ENCODE measurements at places on chromosomes 7 and 10. TPM values are rescaled to one million over a fixed set of nuclear protein-coding genes. Genes with fewer than 3 reads are reported as not detected.

DNA sequence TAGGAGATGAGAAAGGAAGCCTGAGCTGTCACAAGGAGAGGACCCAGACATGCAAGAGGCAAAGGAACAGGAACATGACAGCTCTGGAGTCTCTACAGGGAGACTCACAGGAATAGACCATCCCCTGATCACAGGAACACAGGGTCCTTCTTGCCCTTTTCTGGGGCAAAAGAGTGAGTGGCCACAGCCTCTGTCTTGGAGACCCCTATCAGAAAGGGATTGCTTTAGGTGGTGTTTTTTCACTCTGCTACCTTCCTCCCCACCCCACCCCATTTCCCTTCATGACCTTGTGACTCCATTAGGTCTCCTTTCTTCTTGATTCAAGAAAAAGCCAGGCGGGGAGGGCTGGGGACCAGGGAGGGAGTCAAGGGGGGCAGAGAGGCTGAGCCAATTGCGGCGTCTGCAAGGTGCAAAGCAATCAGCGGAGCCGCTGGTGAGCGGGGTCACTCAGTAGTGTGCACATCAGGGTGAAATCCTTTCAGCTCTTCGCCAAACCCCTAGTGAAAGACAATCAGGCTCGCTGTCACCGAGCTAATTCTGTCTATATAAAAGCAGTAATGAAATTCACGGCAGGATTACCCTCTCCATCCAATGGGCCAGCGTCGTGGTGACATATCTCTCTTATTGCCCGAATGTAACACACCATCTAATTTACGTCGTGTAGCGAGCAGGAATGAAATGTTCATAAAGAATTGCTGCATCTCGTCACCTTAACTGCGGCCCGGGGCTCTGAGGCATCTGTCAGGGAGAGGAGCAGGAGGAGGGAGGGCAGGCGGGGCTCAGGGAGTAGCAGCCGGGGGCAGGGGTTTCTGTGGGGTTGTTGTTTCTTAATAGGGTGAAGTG, 31.5 kb upstream of the BTRC start:
- DNase-seq, result no peak

- DNase-seq, result no peak
These were observed 13.7 kb downstream of the AHCYL2 start for GRCh38 chr7:129238546-129238945.

Gene TMEM229A
- total RNA-seq, result not detected

Gene SBDS
- 72.2 TPM for total RNA-seq

Gene SGPL1
- total RNA-seq, result 29.6 TPM

- DNase-seq, result no peak
These were observed 29.6 kb upstream of the ATXN7L1 start for GRCh38 chr7:105905910-105906568.

GRCh38 chr10:660970-661596, 28.4 kb downstream of the DIP2C start:
- no peak for DNase-seq

Gene PHKG1
- total RNA-seq, result 3.7 TPM

- DNase-seq, result no peak
These were observed 66.4 kb upstream of the ZNF438 start for GRCh38 chr10:31098046-31098445.

DNA sequence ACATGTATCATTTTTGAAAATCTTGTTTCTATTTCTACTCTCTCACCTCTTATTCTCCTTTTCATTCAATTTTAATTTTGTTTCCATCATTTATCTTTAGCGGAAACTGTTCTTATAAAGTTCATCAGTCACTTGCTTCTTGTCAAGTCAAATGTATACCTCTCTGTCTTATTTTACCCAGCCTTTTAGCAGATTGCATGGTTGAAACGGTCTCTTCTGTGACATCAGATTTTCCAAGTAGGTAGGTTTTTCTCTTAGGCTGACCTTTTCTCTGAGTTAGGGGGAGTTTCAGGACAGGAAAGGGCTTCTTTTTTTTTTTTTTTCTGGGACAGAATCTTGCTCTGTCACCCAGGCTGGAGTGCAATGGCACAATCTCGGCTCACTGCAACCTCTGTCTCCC, 195.5 kb downstream of the CDK14 start:
- no peak for DNase-seq

- no peak for DNase-seq
These were observed 202.1 kb downstream of the PTEN start for GRCh38 chr10:88065383-88066049.

DNA sequence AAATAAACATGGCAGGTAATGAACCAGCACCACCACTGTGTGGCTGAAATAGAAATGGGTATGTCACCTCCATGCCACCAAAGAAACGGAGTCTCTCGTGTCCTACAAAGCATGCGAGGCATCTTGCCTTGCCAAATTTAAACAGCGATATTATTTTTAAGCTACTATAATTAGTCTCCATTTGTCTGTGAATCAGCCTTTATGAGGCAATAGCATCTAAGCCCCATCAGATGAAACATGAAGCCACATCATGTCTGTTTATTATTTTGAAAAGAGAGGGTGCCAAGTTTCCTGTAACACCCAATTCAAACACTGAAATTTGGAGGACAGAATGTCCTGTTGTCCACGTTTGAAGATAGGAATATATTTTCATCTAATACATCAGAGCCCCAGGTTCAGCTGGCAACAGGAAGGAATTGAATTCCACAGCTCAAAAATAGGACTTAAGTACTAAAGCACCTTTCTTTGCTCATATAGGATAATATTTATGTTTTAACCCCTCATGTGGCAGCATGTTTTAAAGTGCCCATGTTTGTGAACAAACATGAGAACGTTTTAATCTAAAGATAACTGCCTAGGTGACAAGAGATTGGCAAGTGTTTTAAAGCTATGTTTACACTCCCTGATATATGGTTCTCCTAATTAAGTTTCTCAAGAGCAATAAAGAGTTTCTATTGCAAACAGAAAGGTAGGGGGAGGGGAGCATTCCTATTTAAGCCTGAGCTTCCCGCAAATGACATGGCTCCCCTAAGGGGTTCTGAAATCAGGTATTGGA, 86.8 kb downstream of the SORBS1 start:
- DNase-seq, result no peak

DNA sequence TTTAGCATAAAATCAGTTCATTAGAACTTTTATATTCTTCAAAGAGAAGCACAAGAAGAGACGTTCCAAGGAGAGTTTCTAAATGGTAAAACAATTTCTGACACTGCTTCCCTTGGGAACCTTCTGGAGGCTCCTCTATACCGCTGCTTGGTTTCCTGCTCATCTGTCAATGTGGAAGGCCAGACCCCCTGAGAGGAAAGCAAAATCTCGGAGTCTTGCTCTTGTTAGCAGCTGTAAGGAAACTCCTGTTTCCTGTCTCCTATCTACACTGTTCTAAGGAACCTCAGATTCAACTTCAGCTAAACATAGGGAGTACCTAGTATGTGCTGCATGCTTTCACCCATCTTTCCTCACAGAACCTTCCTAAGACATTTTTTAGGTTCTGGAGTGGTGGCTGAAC, 322.2 kb downstream of the BMPER start:
- DNase-seq, result no peak

DNA sequence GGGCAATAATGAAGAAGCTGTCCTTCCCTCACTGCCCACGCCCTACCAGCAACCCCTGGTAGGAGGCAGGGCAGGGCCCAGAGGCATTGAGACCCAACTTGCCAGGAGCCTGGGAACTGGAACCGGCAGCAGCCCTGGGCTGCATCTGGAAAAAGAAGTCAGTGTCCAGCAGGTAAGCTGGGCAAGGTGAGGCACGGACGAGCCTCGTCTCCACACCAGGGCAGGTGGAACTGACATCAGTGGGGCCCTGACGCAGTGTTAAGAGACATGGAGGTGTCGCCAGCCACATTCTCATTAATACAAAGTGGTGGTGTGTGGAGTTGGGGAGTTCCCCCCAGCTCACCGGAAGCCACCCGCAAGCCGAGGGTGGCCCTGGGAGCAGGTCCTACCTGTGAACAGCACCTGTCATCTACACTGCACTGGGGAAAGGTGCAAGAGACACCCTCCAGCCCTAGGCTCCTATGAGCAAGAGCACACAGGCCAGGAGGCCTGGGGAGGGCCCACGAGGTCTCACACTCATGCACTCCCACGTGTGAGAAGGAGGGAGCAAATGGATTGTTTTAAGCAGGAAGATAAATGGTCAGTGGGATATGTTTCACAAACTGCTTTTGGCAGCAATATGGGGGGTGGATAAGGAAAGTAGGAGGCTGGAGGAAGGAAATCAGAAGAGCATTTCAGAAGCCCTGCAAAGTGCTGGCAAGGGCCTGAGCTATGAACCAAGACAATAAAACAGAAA, 53.6 kb downstream of the COBL start:
- DNase-seq, result no peak

DNA sequence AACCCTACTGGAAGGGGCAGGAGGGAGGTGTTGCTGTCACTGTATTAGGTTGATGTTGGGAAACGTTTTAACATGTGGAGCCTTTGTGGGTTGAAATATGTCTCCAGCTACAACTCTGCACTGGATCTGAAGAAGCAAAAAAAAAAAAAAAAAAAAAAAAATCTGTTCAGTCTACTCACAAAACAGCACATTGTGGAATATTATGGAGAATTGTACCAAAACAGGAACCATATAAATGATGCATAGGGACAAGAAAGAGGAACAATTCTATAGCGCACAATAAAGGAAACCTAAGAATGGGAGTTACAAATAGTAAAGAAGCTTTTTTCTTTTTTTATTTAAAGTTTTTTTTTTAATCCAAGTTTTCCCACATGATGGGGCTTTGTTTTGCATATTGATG, 63.8 kb downstream of the CCSER2 start:
- no peak for DNase-seq

GRCh38 chr10:71948496-71949067, 15.6 kb upstream of the CHST3 start:
- DNase-seq, result no peak

GRCh38 chr7:110209884-110210283, 881.0 kb upstream of the LRRN3 start:
- DNase-seq, result no peak

Gene DEPP1
- not detected for total RNA-seq

- peak; percentile 53 for DNase-seq
These were observed 562 bp downstream of the NUB1 start for GRCh38 chr7:151342102-151342646.

Gene CRPPA
- 1.1 TPM for total RNA-seq

DNA sequence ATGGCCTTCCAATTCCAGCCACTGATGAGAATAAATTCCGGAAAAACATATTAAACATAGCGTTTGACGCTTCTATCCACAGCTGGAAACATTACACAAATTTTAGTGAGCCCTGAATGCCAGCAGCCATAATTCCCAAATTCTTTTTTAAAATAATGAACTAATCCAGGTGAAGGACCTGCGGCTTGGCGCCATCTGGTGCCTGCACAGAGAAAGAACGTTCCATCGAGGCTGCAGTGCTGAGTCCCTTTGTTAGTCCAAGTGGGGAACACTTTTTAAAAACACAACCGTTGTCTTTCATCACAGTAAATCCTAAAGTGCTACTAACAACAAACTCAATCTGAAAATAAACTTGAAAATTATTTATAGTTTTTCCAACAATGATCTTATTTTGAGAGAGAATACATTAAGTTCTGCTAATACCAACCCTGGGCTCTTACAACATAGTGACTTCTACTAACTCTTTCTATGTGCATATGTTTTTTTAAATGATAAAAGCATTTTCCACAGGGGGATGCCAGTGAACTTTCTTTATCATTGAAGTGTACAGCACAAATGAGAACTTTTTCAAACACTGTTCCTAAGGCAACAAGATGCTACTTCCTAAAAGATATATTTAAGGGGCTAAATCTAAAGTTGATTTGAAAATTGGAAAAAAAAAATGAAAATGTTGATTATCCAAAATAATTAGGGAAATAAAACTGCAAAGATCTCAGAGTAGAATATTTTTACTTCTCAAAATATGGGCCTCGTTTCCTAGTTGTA, 166.9 kb upstream of the RNF32 start:
- DNase-seq, result no peak

DNA sequence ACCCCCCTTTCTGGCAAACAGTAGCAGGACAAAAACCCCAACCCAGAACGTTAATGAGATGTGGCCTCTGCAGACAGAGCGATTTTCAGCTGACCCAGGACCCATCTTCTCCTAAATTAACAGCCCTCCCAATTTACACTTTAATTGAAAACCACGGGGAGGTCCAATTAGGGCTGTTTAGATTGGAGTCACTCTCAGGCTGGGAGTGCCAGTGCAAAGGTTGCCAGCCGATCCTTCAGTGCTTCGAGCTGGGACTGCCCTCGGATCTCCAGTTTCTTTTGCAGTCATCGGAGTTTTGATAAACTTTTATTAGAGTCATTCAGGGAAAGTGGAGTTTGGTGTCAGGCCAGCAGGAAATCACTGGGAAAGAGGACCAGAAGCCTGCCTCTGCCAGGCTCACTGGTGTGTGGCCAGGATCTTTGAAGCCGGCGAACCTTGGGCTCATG, 108.0 kb downstream of the DOCK1 start:
- no peak for DNase-seq

DNA sequence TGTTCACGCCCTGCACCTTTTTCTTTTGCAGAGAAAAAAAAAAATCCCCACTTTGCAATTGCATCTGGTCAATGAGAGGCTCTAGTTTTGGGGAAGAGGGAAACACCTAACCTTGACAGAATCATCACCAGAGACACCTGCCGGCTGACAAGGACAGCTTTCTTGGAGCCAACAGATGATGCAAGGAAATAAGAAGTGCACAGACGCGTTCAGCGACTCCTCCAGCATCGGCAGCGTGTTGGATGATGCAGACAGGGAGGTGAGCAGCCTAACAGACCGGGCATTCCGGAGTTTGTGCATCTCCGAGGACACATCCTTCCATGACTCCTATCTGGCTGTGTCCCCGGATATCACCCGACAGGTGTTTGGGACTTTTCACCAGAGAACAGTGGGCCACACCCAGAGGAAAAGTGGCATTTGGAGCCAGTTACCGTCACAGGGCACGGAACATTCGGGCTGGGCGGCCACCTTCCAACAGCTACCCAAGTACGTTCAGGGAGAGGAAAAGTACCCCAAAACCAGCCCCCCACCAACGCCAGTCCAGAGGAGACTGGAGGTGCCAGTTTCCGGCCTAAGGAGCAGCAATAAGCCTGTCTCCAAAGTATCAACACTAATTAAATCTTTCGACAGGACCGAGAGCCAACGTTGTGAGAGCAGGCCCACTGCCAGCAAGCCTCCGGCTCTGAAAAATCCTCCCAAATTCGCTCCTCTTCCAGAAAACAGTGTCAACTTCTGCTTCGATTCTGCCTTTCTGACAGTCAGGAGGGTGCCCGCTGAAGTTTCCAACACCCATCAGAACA, 23.6 kb downstream of the C10orf71 start:
- DNase-seq, result no peak

Gene PDE1C
- total RNA-seq, result not detected

Gene SPAM1
- not detected for total RNA-seq

Gene NACAD
- not detected for total RNA-seq

Gene SORCS3
- total RNA-seq, result 0.06 TPM

- DNase-seq, result no peak
These were observed 145.0 kb upstream of the CALCR start for GRCh38 chr7:93719546-93719945.

Gene ZPBP
- not detected for total RNA-seq

GRCh38 chr7:142620402-142620801, 128.9 kb upstream of the PRSS1 start:
- DNase-seq, result no peak

- DNase-seq, result no peak
These were observed 89.6 kb downstream of the CACNB2 start for GRCh38 chr10:18229826-18230225.

GRCh38 chr10:35341521-35341920, 5.2 kb downstream of the CCNY start:
- no peak for DNase-seq

All from CD4-positive, alpha-beta memory T cell (primary cell).